ENCODE measurements at places on chromosomes 5 and 9.
A peak's percentile ranks its signal among the peaks of the same experiment; 100 is the strongest.

- peak; percentile 24 for DNase-seq
Observed at GRCh38 chr5:116557669-116558271, 16.9 kb downstream of the SEMA6A start.

DNA sequence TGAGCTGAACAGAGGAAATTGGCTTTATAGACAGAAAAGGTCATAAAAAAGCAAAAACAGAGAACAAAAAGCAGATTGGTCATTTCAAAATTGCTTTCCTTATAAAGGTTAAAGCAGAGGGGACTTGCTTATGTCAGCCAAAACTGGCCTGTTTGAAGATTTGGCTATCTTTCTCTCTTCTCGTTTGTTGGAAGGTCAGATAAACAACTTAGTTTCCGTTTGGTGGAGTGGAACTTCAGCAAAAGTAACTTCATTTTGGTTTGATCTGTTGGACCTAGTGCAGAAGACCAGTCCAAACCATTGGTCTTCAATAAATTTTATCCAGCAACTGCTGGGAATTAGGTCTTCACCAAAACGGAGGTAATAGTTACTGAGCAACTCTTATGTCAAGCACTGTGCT, 45.1 kb upstream of the HMGCS1 start:
- DNase-seq, result no peak

- peak; percentile 82 for DNase-seq
Observed at GRCh38 chr9:108761655-108762347, 94.0 kb downstream of the ACTL7B start.

GRCh38 chr5:125865166-125865815, 557.9 kb upstream of the GRAMD2B start:
- DNase-seq, result no peak

- DNase-seq, result no peak
Observed at GRCh38 chr5:176899946-176900779, 1.0 kb upstream of the HK3 start.

DNA sequence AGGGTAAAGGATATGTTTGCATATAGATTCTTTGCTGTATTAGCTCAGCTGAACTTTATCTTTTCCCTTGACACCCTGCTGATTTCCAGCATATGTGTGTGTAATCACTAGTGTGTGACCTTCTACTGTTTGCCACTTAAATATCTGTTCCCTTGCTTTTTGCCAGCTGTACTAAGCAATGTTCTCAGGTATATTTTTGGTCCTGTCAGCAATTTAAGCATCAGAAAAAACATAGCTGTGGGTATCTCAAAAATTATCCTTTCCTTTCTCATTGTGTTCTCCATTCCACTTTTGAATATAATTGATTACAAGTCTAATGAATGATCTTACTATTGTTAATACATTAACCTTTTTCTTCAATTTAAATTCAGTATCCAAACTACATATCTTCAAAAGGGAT, 59.2 kb upstream of the CDH10 start:
- peak; percentile 35 for DNase-seq

- DNase-seq, result no peak
Observed at GRCh38 chr9:108779551-108780325, 76.0 kb downstream of the ACTL7B start.
